ENCODE measurements at places on chromosomes 5 and 9. TPM values are rescaled to one million over a fixed set of nuclear protein-coding genes. Genes with fewer than 3 reads are reported as not detected.

Gene SH3RF2
- 0.45 TPM for total RNA-seq

Gene SLC34A3
- total RNA-seq = not detected

Gene MELK
- total RNA-seq = 52.6 TPM

Gene BTNL8
- total RNA-seq = not detected

All from T-helper 2 cell treated with Interferon-gamma antibody and Interleukin-4, amounts not matched to agents 100 ng/mL and 5 ng/mL, for 36 hours (primary cell).